H9 (cell line): ENCODE measurements at places on chromosomes 3 and 15. TPM values are rescaled to one million over a fixed set of nuclear protein-coding genes. Genes with fewer than 3 reads are reported as not detected.
A peak's percentile ranks its signal among the peaks of the same experiment; 100 is the strongest.

Gene SLC22A14
- total RNA-seq: not detected in 2 replicates

GRCh38 chr3:158269942-158270341 lies 160.1 kb downstream of the RSRC1 start:
- no peak overlapping the region for H3K4me3 ChIP-seq
- no peak for DNase-seq
- H3K36me3 ChIP-seq: peaks cover 21% of the 10 kb centered on the region
- H3K27me3 ChIP-seq: no peaks in the 10 kb centered on the region
- peaks cover 2% of the 10 kb centered on the region for H3K4me1 ChIP-seq

DNA sequence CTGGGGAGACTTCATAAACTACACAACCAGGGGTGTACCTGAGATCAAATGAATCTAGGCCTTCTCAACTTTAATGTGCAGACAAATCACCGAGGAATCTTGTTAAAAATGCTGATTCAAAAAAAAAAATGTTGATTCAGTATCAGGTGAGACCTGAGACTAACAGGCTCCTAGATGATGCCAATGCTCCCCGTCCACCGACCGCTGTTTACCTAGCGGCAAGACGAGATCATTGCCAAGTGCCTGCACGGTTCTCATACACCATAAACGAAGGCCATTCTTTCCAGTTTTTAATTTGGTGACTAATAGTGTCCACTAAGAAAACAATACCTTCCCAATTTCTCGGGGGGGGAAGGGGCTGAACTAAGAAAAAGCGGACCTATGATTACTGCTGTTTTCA lies 2.5 kb upstream of the FSIP1 start:
- peaks cover 23% of the 10 kb centered on the region for H3K4me1 ChIP-seq
- peak overlapping the region; percentile 21; the same call in 1 of the 2 replicates for H3K4me3 ChIP-seq
- no peaks in the 10 kb centered on the region for H3K36me3 ChIP-seq
- H3K27ac ChIP-seq: no peak overlapping the region

Gene MYRIP
- total RNA-seq: 1.8 and 2.2 TPM in 2 replicates

DNA sequence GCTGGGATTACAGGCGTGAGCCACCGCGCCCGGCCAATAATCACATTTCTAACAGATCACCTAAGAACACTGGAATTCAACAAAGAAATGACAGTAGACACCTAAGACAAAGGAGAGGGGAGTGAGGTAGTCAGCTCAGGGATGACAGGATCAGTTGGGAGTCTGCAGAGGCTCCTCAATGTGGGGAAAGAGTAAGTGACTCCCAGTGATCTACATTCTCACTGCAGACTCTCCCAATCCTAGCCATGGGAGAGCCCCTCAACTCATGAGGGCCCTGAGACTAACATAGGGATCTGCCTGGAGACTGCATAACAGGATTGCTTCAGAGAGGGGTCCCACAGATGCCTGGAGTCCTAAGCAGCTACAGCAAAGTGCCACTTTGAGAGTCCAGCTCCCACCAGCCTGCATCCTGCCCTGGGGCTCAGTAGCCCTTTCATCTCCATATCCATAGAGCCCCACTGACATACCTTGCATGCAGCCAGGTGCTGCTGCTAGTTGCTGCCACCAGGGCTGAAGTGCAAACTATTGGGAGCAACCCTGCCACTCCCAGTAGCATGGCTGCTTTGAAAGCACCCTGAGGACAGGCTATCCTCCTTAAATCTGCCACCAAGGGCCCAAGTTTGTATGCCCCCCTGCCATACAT lies 21.8 kb upstream of the PFN2 start:
- H3K36me3 ChIP-seq: peaks cover 18% of the 10 kb centered on the region
- no peaks in the 10 kb centered on the region for H3K27me3 ChIP-seq
- DNase-seq: peak; percentile 74

- no peaks in the 10 kb centered on the region for H3K27me3 ChIP-seq
- H3K4me3 ChIP-seq: no peak overlapping the region
- H3K36me3 ChIP-seq: no peaks in the 10 kb centered on the region
- DNase-seq: peak; percentile 51
Measured at GRCh38 chr3:126541628-126542339, 16.9 kb downstream of the C3orf22 start.

GRCh38 chr3:160886421-160886820 lies 130.4 kb downstream of the PPM1L start:
- H3K36me3 ChIP-seq: peaks cover 14% of the 10 kb centered on the region
- no peaks in the 10 kb centered on the region; the same call in 1 of the 2 replicates for H3K4me1 ChIP-seq
- H3K4me3 ChIP-seq: no peak overlapping the region
- H3K27me3 ChIP-seq: no peaks in the 10 kb centered on the region
- H3K27ac ChIP-seq: no peak overlapping the region

DNA sequence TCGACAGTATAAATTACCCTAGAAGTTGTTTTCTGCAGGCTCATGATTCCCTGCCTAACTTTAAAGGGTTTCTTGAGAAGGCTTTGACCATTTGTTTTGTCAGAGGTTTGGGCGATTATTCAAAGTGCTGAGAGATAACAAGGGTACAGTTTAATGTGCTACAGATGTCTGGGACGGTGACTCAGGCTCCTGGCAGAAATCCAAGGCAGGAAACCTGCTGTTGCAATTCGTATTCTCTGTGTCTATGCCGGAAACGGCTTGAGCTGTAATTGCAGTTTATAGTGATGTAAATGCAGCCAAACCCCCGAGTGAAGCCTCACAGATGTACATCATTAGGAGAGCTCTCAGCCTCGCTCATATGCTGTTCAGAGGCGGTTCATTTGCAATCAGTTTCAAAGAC lies 65.6 kb downstream of the SYNPR start:
- peak; percentile 77 for DNase-seq
- peaks cover 11% of the 10 kb centered on the region; the same call in 1 of the 2 replicates for H3K4me1 ChIP-seq
- no peaks in the 10 kb centered on the region for H3K36me3 ChIP-seq
- no peaks in the 10 kb centered on the region for H3K27me3 ChIP-seq

- H3K4me3 ChIP-seq: no peak overlapping the region
- DNase-seq: no peak
- peaks cover 6% of the 10 kb centered on the region; the same call in 1 of the 2 replicates for H3K4me1 ChIP-seq
Measured at GRCh38 chr3:5194801-5195509, 7.4 kb downstream of the EDEM1 start.
